Right renal cortex interstitium (tissue), 3 donors: ENCODE measurements at places on chromosomes 16 and 17. TPM values are rescaled to one million over a fixed set of nuclear protein-coding genes. Genes with fewer than 3 reads are reported as not detected.

GRCh38 chr17:41734949-41735313 is 488 bp upstream of the HAP1 start:
- DNase-seq: no peak

GRCh38 chr16:27174798-27175197 is 28.5 kb upstream of the KDM8 start:
- no peak for DNase-seq

GRCh38 chr17:70608957-70609356 is 439.6 kb downstream of the KCNJ2 start:
- DNase-seq: no peak

- no peak for DNase-seq
Measured at GRCh38 chr17:39719563-39720355, 10.6 kb downstream of the MIEN1 start.

The GRIN2C gene
- 0.10 TPM for polyA plus RNA-seq

The SEPTIN12 gene
- polyA plus RNA-seq: not detected

The TM4SF5 gene
- 1.5 TPM for polyA plus RNA-seq
